ENCODE measurements at places on chromosomes 2 and 18. TPM values are rescaled to one million over a fixed set of nuclear protein-coding genes. Genes with fewer than 3 reads are reported as not detected.
A peak's percentile ranks its signal among the peaks of the same experiment; 100 is the strongest.

- no peak for DNase-seq
These were observed 95.7 kb downstream of the CEP192 start for GRCh38 chr18:13086906-13087305.

- DNase-seq, result no peak
These were observed 118.3 kb upstream of the KLHL14 start for GRCh38 chr18:32891130-32891529.

- no peak for DNase-seq
These were observed 111.2 kb upstream of the SMIM21 start for GRCh38 chr18:75538727-75539126.

DNA sequence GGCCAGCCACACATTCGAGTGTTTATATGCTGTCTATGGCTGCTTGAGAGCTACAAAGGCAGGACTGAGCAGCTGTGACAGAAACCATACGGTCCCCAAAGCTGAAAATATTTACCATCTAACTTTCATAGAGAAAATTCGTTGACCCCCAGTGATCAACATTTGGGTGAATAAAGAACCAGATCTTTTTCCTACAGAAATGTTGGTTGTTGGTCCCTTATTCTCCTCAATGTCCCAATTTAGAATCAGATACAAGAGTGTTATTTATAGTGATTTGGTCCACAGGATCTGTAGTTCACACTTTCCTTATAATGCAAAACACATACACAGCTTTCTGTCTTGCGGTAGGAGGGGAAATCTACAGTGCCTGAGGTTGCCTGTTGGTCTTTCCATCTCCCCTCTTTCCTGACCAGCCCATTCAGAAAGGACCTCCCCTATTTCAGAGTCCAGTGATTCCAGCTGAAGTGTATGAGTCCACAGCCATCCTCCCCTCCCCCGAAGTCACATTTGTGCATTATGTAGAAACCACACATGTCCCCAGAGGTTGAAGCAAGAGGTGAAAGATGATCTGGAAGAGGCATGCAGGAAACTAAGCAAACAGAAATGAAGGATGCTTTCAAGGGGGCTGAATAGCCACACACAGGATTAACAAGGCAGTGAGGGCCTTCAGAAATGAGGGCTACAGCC is 61.9 kb downstream of the SPRED2 start:
- DNase-seq, result no peak

The ANKRD62 gene
- not detected for total RNA-seq

DNA sequence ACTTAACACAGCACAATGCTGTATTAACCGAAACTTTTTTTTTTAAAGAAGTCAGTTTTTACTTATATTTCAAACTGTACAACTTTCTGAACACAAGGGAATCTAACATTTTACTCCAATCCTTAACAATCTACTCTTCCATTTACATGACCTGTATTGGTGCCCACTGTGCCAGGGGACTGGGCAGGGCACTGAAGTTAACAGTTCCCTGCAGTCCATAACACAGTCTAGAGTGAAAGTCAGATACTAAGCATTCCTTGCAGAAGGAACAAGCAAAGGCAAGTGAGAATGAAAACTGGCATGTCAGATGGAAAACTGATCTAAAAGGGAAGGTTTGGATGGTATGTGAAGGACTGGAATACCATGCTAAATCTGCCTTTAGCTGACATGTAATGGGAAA is 29.8 kb downstream of the SUCLG1 start:
- DNase-seq, result no peak

- peak; percentile 76 for DNase-seq
These were observed 45.3 kb upstream of the ROCK2 start for GRCh38 chr2:11389551-11390398.

The C2orf72 gene
- 5.7 TPM for total RNA-seq

- DNase-seq, result no peak
These were observed 28.2 kb upstream of the AMMECR1L start for GRCh38 chr2:127913808-127914457.

DNA sequence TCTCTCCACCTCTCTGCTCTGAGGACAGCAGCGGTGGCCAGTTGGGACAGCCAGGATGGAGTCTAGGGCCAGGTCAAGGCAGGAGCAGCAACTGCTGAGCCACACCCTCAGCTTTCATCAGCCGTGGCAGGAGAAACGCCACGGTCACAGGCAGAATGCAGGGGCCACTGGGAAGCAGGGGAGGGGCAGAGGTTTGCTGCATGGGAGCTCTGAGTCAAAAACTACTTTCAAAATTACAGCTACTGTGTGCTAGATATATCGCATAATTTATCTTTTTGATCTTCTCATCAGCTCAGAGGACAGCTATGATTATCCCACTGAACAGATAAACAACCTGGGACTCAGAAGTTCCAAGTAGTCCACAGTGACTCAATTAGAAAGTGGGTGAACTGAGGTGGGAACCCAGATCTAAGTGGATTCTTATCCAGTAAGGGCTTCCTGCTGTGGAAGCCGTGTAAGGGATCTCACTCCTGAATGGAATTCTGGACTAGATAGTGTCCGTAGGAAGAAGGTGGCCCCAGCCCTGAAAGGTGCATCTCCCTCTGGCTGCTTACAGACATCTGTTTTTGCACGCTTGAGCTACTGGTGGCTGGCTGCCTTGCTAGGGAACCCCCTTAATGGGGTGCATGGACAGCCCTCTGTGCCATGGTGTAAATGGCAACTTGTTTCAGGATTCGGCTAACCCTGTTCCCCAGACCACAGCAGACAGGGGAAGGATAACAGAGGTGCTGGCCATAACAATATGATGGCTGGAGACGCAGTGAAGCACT is 194.6 kb upstream of the SMAD2 start:
- DNase-seq, result no peak

The DNAH7 gene
- total RNA-seq, result 0.34 TPM

Data from lower leg skin (tissue), 4 donors.